ENCODE measurements at places on chromosomes 6 and 20. TPM values are rescaled to one million over a fixed set of nuclear protein-coding genes. Genes with fewer than 3 reads are reported as not detected.

DNA sequence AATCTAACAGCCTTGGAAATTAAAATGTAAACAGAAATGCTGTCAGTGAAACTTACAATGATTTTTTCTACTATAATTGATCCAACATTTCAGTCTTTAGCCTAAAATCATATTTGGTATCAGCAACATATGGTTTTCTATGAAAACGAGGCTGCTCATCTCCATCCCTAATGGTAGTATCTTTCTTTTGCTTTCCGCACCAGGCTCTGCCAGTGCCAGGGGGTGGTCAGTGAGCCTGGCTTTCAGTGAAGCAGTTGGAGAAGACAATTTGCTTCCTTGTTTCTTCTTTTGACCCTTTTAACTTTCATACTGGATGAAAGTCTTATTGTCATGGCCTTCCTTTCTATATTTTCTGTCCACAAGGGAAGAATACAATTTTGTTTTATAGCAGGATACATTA lies 258.4 kb downstream of the ARID1B start:
- DNase-seq, result no peak

The NOTCH4 gene
- total RNA-seq, result 24.1 TPM

- DNase-seq, result no peak
Observed at GRCh38 chr6:14720411-14721102, 525.3 kb upstream of the JARID2 start.

The LRP11 gene
- total RNA-seq, result 26.3 TPM

The BPI gene
- total RNA-seq, result 0.65 TPM

DNA sequence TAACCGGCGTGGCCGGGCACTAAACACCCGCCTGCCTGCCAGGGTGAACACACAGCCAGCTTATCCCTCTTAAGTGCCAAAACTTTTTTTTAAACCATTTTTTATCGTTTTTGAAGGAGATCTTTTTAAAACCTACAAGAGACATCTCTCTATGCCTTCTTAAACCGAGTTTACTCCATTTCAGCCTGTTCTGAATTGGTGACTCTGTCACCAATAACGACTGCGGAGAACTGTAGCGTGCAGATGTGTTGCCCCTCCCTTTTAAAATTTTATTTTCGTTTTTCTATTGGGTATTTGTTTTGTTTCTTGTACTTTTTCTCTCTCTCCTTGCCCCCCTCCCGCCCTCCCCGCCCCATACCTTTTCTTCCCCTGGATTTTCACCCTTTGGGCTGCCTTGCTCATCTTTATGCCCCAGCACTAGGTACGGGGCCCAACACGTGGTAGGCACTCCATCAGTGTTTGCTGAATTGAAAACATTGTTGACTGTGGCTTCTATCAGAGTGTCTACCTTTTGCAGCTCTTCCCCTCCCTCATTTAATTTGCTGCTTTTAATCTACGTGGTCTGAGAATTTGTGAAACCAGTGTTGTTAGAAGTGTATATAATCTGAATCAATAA lies 1.5 kb downstream of the ZCCHC3 start:
- no peak for DNase-seq

The TFAP2B gene
- total RNA-seq, result not detected

The SIRPB1 gene
- 11.2 TPM for total RNA-seq

DNA sequence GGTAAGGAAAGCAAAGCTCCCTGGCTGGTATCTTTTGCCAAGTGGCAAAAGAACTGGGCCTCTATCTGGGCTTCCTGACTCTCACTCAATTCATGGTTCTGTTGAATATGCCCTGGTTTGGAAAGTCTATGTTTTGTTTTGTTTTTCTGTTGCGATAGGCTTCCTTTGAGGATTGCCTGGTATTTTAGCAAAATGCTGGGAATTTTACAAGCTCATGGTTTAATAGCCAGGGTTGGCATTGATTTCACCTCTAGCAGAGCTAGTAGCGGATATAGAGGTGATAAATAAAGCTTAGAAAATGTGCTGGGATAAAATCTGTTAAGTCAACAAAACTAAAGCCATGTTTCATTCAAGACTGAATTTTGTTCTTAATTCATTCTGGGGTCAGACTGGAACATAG lies 109.9 kb downstream of the RNF144B start:
- no peak for DNase-seq

The AURKA gene
- 1.8 TPM for total RNA-seq

The WFDC10B gene
- 0.48 TPM for total RNA-seq

The TGM3 gene
- total RNA-seq, result not detected

DNA sequence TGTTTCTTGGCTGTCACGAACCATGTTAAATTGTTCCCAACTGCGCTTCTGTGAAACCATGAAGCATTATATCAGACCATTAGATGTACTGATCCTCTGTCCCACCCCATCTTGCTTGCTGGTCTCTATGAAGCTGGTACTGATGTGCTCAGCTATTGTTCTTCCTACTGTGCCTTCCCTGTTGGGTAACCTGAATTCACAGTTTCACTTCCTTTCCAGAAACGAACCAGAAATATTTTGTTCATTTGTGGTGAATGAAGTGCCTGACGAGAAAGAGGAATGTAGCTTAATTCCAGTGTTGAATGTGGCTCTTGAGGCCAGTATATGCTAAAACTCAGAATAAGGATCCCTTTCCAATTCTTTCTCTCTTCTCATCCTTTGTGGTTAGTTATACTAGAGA lies 58.1 kb upstream of the SNAP91 start:
- DNase-seq, result no peak

- no peak for DNase-seq
Observed at GRCh38 chr6:46502486-46503119, 11.4 kb upstream of the RCAN2 start.

- no peak for DNase-seq
Observed at GRCh38 chr20:40535816-40536215, 153.2 kb downstream of the MAFB start.

DNA sequence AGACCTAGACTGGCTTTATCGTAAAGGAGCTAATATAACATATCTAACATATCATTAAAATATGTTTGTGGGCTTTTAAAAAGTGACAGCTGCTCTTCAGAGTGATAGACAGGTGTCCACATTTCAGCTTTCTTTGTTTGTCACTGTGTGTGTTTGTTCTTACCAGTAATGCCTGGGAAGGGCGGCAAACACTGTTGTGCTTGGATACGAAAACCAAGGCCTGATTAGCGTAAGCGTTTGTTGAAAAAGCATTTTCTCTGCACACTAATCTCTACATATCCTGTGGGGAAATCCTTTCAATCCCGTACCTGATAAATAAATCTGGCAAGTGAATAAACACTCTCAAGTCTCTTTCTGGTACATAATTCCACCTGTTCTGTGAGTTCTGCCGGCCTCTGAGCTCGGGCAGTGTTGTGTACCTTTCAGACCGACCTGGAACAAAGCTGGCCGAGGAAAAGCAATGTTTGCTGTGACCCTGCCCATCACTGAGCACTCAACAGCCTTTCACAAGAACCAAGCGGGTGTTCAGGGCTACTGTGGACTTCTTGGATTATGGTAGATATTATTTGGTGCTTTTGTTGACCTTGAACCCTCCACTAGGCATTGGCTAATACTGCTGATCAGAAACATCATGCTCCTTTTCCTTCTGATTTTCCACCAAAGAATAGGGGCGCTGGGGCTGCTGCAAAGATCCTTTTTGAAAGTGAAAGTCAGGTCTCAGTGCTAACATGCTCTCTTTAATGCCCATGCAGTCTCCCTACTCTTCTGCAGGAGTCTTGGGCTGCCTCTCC lies 100.4 kb downstream of the CD83 start:
- DNase-seq, result no peak

DNA sequence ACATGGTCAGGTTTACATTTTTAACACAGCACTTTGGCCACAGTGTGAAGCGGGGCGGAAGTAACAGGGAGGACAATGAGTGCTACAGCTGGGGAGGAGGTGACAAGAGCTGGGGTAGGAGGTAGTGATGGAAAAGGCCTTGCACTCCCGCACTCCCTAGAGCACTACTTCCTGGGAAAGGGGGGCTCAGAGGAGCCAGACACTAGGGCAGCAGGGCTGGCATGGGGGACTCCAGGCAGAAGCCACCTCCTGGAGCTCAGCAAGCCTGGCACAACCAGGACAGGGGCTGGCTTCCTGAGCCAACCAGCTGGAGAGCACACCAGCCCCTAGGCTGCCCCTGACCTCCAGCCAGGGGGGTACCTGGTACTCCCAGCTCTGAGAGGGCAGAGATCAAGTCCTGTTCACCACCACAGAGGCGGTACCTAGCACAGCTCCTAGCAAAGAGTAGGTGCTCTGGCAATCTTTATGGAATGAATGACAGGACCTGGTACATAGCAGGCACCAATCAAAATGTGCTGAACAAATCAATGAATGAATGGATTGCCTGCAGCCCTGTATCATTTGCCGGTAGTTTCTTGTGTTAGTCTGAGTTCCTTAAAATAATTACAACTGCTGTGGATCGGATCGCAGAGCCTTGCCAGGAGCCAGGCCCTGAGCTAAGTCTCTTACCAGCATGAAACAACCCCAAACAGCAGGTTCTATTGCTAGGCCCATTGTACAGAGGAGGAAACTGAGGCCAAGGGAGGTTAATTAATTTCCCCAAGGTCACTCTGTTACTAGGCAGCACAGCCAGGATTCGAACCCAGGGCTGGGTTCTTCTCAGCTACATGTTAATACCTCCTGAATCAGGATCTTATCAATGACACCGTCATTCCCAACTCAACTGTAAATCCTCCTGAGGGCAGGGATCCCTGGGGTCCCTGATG lies 15.5 kb downstream of the NOL4L start:
- DNase-seq, result no peak

The MOG gene
- total RNA-seq, result not detected

The CNR1 gene
- 11.1 TPM for total RNA-seq

DNA sequence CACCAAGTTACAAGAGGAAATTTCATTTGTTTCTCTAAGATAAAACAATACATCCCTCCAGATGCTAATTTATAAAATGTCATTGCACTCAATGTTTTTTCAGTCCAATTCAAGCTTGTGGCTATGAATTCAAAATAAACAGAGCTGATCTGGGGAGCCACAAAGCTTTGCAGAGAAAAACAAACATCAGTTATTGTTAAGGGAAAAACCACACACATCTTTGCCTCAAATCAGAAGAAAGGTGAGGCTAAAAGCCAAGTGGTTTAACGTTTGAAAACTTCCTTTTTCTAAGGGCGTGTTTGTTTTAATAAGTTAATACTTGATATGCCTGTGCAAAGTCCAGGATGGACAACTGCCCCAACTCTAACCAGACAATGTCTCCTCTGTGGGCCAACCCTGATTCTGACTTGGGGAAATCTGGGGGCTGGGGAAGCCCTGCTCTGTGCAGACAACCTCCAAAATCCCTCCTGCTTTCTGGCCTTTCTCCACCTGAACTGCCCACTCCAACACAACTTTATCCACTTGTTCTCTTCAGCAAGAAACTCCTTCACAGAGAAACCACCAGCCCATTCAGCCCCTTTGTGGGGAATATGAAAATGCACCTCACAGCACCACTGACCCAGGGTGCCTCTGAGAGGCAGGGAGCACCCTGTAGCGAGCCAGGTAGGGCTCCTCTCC lies 44.6 kb upstream of the NT5E start:
- no peak for DNase-seq

The TRERF1 gene
- total RNA-seq, result 3.4 TPM

- no peak for DNase-seq
Observed at GRCh38 chr6:142883011-142883410, 62.0 kb downstream of the HIVEP2 start.

DNA sequence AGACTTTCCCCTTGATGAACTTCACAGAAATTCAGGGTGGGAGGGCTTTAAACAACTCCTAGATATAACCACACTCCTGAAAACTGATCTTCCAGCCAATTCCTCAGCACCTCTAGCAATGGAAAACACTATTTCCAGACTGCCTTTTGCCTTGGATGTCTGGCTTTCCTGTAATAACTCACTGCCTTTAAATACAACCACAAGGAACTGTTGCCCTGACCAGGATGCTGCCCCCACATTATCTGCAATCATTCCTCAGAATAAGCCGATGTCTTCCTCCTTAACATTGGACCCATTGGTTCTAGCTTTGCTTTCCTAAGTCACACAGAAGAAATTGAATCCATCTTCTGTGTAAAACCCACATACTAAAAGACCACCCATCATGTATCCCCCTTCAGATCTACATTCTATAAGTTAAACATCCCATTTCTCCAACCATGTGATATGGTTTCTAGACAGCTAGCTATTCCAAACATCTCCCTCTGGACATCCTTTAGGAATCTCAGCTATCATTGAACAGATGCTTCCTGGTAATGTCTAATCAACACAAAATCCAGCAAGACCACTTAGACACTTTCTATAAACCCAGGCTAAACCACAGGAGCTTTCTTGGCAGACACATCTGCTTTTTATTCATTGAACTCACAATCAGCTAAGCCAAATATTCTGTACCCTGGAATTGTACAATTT lies 95.9 kb upstream of the KCNQ5 start:
- no peak for DNase-seq

- DNase-seq, result no peak
Observed at GRCh38 chr6:134936931-134937330, 13.0 kb downstream of the ALDH8A1 start.

- no peak for DNase-seq
Observed at GRCh38 chr6:119170447-119171087, 92.1 kb upstream of the FAM184A start.

The PROKR2 gene
- not detected for total RNA-seq

GRCh38 chr20:21921251-21921650 lies 215.8 kb downstream of the PAX1 start:
- DNase-seq, result no peak

The VNN1 gene
- total RNA-seq, result 3.0 TPM

GRCh38 chr20:48578397-48579098 lies 249.3 kb downstream of the PREX1 start:
- no peak for DNase-seq

GRCh38 chr6:22081709-22082108 lies 215.1 kb downstream of the PRL start:
- DNase-seq, result no peak

The TMEM244 gene
- not detected for total RNA-seq

GRCh38 chr6:139369568-139370282 lies 4.7 kb downstream of the CITED2 start:
- DNase-seq, result no peak

The CLVS2 gene
- not detected for total RNA-seq

DNA sequence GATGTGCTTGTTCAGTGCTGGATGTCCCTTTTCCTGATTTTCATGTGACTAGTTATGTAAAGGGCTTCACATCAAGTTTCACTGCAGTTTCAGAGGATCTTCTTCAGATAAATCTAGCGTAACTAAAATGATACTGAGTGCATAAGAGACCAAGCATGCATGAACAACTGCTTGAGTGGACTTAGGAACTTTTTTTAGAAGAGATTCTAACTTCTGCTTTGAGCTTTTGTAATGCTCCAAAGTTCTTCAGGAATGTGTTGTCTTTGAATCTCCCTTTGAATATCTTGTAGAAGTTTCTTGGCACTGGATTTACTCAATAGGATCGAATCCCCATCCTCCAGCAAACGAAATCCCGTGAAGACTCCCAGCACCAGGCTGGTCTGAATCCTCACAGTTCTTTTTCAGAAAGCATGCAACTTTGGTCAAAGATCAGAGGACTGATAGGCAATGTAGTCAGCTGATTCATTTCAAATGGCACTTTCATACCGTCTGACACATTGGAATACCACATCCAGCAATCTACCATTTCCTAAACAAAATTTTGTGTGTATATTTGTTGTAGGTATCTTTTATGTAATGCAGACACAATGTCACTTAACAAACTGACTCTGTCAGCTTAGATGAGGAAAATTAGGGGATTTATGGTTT lies 33.2 kb downstream of the ENPP1 start:
- DNase-seq, result no peak

Measured in posterior vena cava (tissue), 2 donors.